CD8-positive, alpha-beta memory T cell (primary cell): ENCODE measurements at places on chromosomes 6 and 20. TPM values are rescaled to one million over a fixed set of nuclear protein-coding genes. Genes with fewer than 3 reads are reported as not detected.

Gene GJA10
- polyA plus RNA-seq, result not detected

Gene PACSIN1
- 5.6 TPM for polyA plus RNA-seq

Gene HLA-DMB
- 25.6 TPM for polyA plus RNA-seq

Gene RIPOR3
- polyA plus RNA-seq, result 1.8 TPM

Gene DAAM2
- not detected for polyA plus RNA-seq

Gene TAAR5
- polyA plus RNA-seq, result not detected

Gene FAM209B
- polyA plus RNA-seq, result 0.61 TPM

Gene ADGRG6
- polyA plus RNA-seq, result not detected

Gene HRH3
- not detected for polyA plus RNA-seq

Gene BEND3
- 0.38 TPM for polyA plus RNA-seq

Gene MUC21
- not detected for polyA plus RNA-seq

Gene ASIP
- polyA plus RNA-seq, result not detected

Gene PAK5
- polyA plus RNA-seq, result not detected

Gene TFAP2D
- polyA plus RNA-seq, result 0.16 TPM

Gene ZSCAN26
- polyA plus RNA-seq, result 15.8 TPM
